ENCODE measurements at places on chromosomes 13 and 19. TPM values are rescaled to one million over a fixed set of nuclear protein-coding genes. Genes with fewer than 3 reads are reported as not detected.

GRCh38 chr13:84358601-84359000, 476.3 kb upstream of the SLITRK1 start:
- DNase-seq = no peak
- H3K27me3 ChIP-seq = no peaks in the 10 kb centered on the region
- no peak overlapping the region for H3K4me3 ChIP-seq
- no peak overlapping the region for H3K27ac ChIP-seq

DNA sequence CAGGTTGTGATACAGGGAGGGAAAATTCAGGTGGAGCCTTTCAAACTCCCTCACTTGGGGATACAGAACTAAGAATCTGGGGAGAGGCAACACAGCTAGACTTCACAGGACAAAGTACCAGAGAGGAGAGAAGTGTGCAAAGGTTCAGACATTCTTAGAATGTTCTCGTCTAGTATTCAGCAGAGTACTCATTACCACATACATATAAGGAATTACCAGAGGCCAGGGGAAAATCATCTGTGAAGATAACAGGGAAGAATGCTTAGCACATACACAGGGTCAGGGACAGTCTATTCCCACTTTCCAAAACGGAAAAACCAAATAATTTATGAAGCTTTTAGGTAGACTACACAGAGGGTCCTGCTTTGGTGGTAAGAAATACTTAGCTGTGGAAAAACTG, 58.1 kb downstream of the TRPC4 start:
- H3K4me3 ChIP-seq = no peak overlapping the region
- H3K27me3 ChIP-seq = no peaks in the 10 kb centered on the region
- peaks cover 15% of the 10 kb centered on the region for H3K4me1 ChIP-seq
- no peak overlapping the region for H3K27ac ChIP-seq
- DNase-seq = no peak
- H3K36me3 ChIP-seq = peaks cover 11% of the 10 kb centered on the region

- H3K36me3 ChIP-seq = peaks cover 7% of the 10 kb centered on the region
- no peaks in the 10 kb centered on the region for H3K27me3 ChIP-seq
- peaks cover 38% of the 10 kb centered on the region for H3K4me1 ChIP-seq
- H3K27ac ChIP-seq = peak overlapping the region; percentile 6
- no peak for DNase-seq
These were observed 3.0 kb downstream of the ZMYM2 start for GRCh38 chr13:19961489-19961888.

- no peak overlapping the region for H3K27ac ChIP-seq
- no peaks in the 10 kb centered on the region for H3K27me3 ChIP-seq
- no peak overlapping the region for H3K4me3 ChIP-seq
These were observed 5.7 kb upstream of the TBXA2R start for GRCh38 chr19:3612330-3612729.

GRCh38 chr13:31357581-31357980, 157.8 kb downstream of the B3GLCT start:
- no peak overlapping the region for H3K27ac ChIP-seq
- no peak overlapping the region for H3K4me3 ChIP-seq
- no peaks in the 10 kb centered on the region for H3K4me1 ChIP-seq
- DNase-seq = no peak
- peaks cover 3% of the 10 kb centered on the region for H3K27me3 ChIP-seq
- H3K36me3 ChIP-seq = peaks cover 3% of the 10 kb centered on the region

- H3K36me3 ChIP-seq = no peaks in the 10 kb centered on the region
- H3K4me1 ChIP-seq = peaks cover 32% of the 10 kb centered on the region
- peak overlapping the region; percentile 66 for H3K4me3 ChIP-seq
- H3K27me3 ChIP-seq = no peaks in the 10 kb centered on the region
- H3K27ac ChIP-seq = peak overlapping the region; percentile 87
- DNase-seq = no peak
These were observed 38.7 kb upstream of the C1QTNF9 start for GRCh38 chr13:24270639-24271141.

GRCh38 chr19:4654437-4655361, 15.4 kb downstream of the TNFAIP8L1 start:
- DNase-seq = no peak
- no peaks in the 10 kb centered on the region for H3K27me3 ChIP-seq
- peak overlapping the region; percentile 9 for H3K27ac ChIP-seq
- H3K4me3 ChIP-seq = no peak overlapping the region
- peaks cover 10% of the 10 kb centered on the region for H3K36me3 ChIP-seq

GRCh38 chr13:96086736-96087135, 3.2 kb upstream of the HS6ST3 start:
- peaks cover 2% of the 10 kb centered on the region for H3K36me3 ChIP-seq
- H3K4me3 ChIP-seq = no peak overlapping the region
- DNase-seq = no peak

DNA sequence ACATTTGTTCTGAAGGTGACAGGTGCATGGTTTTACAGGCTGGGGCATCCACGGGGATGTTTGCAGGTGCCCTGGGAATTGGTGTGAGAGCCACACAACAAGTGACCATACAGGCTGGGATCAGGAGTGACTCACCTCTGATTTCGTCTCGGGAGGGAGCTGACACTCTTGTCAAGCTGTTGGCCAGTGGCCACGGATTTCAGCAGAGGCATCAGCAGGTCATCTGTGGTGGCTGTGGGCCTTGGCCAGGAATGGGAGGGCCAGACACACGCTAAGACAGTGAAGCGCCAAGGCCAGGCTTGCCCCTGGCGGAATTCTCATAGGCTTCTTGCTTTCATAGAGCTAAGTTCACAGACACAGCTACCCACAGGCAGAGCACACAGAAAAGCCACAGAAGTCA, 108.6 kb downstream of the HSPH1 start:
- peaks cover 3% of the 10 kb centered on the region for H3K4me1 ChIP-seq
- H3K27me3 ChIP-seq = no peaks in the 10 kb centered on the region
- no peak overlapping the region for H3K4me3 ChIP-seq
- DNase-seq = no peak
- no peak overlapping the region for H3K27ac ChIP-seq

GRCh38 chr13:37665420-37665819, 66.9 kb upstream of the POSTN start:
- no peaks in the 10 kb centered on the region for H3K27me3 ChIP-seq
- no peak overlapping the region for H3K4me3 ChIP-seq
- H3K36me3 ChIP-seq = no peaks in the 10 kb centered on the region
- no peak overlapping the region for H3K27ac ChIP-seq

GRCh38 chr19:29665215-29665825, at the start of gene PLEKHF1:
TSS of gene PLEKHF1 (plus strand) at chr19:29665461. CDS start at chr19:29673840, 8,379 bp downstream.
- H3K4me3 ChIP-seq = peak within 1 kb of the TSS; percentile 77
- peaks cover 3% of the 10 kb centered on the region for H3K36me3 ChIP-seq
- H3K4me1 ChIP-seq = peaks cover 70% of the 10 kb centered on the region
- DNase-seq = no peak
- no peaks in the 10 kb centered on the region for H3K27me3 ChIP-seq
- peak within 1 kb of the TSS; percentile 99 for H3K27ac ChIP-seq

DNA sequence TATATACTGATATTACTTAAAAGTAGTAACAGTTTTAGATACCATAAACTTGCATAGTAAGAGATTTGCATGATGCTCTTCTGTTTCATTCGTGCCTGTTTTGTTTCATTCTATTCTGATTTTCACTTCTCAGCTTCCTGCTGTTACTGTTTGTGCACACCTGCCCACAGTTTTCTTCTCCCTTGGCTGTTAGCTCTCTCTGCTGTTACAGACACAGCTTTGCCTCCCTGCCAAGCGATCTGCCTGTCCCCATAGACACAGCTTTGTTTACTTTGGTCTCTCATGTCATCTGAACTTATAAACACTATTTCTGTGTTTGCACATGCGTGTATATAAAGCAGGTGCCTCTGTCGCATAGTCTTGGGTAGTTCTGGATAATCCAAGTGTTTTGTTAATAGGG, 21.4 kb upstream of the UPF3A start:
- peaks cover 40% of the 10 kb centered on the region for H3K4me1 ChIP-seq
- no peaks in the 10 kb centered on the region for H3K27me3 ChIP-seq
- H3K36me3 ChIP-seq = peaks cover 57% of the 10 kb centered on the region
- H3K27ac ChIP-seq = no peak overlapping the region
- H3K4me3 ChIP-seq = no peak overlapping the region

Gene MYO1F
- total RNA-seq = 0.50 TPM

Gene PABPC3
- 0.18 TPM for total RNA-seq

Gene C19orf85
- total RNA-seq = not detected

Gene ZNF573
- total RNA-seq = 9.7 TPM

Gene CPAMD8
- 10.6 TPM for total RNA-seq

Gene WDR62
- total RNA-seq = 6.0 TPM
